Stimulated activated CD4-positive, alpha-beta T cell treated with anti-CD3 and anti-CD28 coated beads, Interleukin-15, amount 100 ng/mL, for 48 hours (primary cell): ENCODE measurements at places on chromosomes 2 and 18.

DNA sequence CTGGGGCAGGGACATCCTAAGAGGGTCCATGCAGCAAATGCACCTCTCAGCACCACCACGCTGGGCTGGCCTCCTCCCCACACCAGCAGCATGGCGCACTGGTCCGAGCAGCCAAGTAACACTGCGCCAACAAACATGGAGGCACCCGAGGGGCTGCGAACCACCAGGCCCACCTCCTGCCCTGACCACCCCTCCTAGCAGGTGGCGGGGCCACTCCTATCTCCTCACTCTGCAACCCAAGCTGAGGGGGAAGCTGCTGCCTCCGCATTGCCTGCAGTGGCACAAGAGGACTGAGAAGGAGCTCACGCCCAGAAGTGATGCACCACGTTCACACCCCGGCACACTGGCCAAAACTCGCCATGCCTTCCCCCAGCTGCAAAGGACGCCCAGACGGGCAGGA lies 94.4 kb downstream of the EIPR1 start:
- DNase-seq: no peak

DNA sequence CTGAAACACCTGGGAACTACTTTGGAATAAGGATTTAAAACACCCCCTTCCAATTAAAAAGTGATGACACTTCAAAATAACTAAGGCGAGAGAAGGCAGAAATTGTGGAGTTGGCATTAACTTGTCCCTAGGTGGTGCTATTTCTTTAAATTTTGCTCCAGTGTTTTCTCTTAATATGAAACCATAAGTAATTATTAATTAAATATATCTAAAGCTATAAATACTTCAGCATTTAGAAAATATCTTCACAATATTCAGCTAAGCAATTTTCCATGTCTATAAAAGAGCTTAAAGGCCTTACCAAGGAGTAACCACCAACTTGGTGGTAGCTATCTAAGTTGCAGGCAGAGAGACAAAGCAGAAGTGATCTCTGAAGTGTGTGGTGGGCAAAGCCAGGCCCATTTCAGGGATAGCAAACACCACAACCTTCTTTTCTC lies 186.8 kb upstream of the PGAP1 start:
- no peak for DNase-seq

DNA sequence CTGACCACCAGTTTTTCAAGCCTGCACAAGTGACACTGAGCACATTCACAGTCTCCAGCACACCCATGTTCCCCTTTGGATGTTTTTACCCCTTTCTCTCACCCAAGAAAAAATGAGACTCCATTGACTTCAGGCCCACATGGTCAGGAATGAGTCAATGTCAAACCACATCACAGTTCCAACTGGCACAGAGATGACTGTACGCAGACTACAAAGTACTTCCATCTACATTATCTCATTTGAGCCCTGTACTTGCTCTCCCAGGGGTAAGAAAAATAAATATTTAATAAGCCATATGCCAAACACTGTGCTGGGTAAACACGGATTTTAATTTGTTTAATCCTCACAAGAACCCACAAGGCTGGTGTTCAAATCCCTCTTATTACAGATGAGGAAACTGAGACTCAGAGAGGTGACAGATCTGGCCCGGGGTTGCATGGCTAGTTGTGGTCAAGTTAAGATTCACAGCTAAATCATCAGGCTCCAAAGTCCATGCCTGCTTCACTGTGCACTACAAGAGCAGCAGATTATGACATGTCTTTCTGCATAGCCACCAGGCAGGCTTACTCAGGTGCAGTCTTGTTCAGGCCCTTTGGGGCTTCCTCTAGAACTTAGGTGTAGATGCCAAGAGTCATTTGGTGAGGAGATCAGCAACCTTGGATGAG lies 106.1 kb downstream of the TXNL1 start:
- peak; percentile 24 for DNase-seq

DNA sequence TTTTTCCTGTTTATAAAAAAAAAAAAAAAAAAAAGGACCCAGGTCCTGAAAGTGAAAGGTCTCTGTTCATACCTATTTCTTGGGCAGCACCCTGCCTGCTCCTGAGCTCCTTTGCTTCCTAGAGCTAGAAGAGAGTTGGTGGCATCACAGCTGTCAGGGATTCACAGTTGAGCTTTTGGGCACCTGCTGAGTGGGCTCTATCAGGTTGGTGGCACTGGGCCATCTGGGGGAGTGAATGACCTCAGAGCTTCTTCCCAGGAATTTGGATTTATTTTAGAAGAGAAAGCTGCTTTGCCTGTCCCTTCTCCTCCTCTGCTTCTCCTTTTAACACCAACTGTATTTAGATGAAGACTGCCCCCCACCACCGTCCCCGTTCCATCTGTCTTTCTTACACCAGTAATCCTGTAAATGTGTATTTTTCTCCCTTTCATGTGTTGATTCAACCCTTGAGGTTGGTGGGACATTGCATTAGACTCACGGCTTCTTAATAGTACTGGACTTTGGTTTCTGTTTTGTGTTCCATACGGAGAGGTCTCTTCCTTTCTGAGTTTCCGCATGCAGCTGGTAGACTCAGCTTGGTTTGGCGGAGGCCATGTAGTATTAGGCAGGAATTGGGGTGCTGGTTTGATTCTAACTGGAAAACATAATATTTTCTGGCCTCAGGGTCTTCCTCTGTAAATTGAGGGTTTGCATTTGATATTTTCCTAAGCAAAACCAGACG lies 7.6 kb upstream of the MGAT5 start:
- no peak for DNase-seq

- no peak for DNase-seq
Measured at GRCh38 chr2:159976527-159977160, 85.8 kb downstream of the PLA2R1 start.

- no peak for DNase-seq
Measured at GRCh38 chr18:61824733-61825363, 68.0 kb downstream of the RNF152 start.

DNA sequence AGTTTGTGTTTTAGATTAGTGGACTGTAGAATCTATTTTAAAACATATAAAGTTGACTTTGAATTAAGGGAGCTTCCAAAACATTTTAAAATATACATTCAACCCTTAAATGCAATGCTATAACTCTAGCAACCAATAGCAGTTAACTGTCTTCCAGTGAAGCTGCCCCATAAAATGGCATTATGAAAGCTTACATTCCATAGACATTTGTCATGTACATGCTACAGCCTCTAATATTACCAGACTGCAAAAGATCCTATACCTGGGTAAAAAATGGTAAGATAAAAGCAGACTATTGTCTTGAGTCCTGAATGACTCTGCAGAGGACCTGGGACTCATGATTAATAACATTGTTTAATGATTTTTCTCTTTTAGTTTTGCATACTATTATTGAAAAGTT lies 489.4 kb downstream of the LRP1B start:
- DNase-seq: no peak

DNA sequence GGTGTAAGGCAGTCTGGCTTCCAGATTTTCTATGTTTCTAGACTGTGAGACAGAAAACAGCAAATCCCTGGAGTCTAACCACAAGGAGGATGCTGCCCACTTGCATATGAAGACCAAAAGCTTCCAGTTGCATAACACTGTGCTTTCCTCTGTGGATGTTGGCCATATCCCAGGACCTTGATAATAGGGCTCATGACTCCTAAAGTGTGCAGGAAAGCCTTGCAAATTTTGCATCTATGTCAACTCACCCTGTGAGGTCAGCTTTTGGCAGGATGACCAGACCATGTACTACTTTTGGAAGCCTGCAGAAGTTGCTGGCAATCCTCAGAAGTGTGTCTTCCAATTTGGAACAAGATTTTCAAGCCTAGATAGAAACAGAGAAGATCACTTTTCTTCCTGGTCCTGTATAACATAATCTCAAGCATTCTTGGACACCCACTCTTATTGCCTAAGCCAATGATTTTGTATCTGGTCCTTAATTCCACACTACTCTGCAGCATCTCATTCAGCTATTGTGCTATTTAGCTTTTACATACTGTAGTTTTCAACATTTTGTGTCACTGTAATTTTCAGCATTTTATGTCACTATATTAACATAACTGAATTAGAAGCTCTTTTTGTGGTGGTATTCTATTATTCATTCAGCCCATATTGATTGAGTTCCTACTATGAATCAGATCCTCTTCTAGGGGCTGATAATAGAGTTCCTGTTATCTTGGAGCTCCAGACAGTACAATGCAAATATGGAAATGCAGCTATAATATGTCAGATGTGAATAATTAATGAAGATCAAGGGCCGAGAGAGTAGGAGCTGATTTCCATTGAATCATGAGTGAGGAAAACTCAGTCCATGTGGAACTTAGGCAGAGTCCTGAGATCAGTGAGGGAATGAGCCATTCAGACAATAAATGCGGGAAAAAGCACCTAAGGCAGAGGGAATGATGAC lies 85.3 kb upstream of the RAB27B start:
- no peak for DNase-seq

GRCh38 chr2:67652679-67653078 lies 255.5 kb downstream of the ETAA1 start:
- no peak for DNase-seq

DNA sequence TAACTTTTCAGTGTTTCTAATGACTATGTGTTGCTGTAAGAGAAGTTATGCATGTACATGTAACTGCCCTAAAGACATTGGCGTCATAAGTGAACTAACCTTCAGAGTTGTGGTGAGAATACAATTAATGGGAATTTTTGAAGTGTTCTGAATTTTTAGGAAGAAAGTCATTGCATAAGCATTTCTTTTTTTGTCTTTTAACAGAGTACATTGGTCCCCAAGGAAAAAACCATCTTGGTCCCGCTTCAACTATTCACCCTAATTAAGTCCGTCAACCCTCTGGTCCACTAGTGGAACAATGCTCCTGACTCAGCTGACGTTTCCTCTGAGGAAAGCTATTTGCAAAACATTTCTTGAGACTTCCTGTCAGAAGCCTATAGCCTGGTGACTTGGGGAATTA lies 41.1 kb upstream of the VIT start:
- DNase-seq: no peak

DNA sequence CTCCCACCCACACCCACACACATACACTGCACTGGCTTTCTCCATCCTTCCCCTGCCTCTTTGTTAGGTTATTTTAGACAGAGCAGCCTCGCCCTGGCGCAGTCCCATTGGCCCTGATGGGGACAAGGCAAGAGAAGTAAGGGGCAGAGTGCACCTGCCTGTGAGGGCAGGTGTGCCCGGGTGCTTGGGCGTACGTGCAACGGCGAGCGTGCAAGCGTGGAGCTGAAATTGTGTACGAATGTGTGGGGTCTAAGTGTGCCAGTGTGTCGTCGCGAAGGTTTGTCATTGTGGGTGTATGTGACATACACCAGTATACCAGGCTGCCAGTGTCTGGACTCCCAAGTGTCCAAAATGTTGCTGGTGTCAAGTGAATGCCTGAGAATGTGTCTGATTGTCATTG lies 544 bp downstream of the LRATD1 start:
- DNase-seq: no peak

DNA sequence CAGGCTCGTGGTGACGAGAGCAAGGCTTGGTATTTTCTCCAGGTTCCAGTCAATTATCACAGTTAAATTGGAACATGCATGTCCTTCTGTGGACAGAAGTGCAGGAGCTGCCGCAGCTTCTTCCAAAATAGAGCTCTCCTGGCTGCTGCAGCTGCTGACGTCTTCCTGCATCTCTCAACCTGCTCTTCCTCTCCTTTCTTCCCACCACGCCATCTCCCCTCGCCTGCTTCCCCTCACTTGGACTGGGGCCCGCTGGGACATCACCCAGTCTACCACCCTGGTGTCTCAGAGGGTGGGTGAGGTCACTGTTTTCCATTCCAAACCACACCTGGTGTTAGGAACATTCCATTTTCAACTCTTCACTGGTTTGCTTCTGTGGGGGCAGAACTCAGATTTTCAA lies 41.4 kb downstream of the SPP2 start:
- DNase-seq: no peak

DNA sequence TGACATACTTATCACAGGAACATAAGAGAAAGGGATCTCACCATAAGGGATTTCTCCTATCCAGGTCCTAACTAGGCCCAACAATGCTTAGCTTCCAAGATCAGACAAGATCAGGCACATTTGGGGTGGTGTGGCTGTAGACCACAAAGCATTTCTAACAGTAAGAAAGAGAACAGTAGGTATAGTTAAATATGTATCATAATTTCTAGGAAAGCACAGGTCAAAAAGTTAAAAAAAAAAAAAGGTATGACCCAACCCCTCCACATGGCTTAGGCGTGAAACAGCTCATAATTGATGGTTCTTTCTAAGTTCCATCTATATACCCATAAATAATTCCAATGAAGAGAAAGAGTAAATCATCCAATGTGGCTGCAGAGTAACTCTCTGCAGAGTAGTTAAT lies 6.9 kb downstream of the PRKD3 start:
- no peak for DNase-seq

GRCh38 chr2:186718903-186719302 lies 25.0 kb downstream of the FAM171B start:
- DNase-seq: no peak

DNA sequence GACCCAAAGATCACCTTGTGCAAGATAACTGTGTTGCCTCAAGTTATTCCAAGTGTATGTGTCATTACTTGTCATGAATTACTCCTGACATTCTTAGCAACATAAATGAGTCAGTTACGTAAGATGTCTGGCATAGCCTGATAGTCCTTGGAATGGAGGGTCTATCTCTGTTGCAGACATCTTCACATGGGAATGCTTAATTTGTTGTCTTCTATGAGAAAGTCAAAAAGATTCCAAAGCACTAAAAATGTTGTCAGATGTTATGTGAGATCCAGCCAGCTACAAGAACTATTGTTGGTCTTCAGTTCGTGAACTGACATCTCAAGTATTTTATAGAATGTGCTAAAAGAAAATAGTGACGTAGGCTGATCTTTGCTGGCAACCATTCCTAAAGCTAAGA lies 178.2 kb upstream of the RASGRP3 start:
- DNase-seq: no peak

- no peak for DNase-seq
Measured at GRCh38 chr2:50952596-50952995, 79.3 kb downstream of the NRXN1 start.

DNA sequence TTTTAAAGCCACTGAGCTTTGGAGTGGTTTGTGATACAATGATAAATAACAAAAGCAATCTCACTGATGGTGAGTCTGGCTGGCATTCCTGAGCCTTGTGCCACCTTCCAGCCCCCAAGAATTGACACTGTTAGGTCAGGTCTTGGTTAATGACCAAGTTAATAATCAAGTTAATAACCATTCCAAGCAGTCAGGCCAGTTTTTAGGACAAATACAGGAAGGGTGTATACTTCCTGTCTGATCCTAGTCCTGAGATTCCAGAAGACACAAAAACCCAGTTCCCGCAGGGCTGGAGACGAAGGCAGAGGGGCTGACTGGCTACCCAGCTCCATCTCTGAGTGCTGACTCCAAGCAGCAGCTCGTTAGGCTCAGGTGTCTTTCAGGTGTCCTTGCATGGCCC lies 74.6 kb upstream of the LAPTM4A start:
- no peak for DNase-seq

- no peak for DNase-seq
Measured at GRCh38 chr2:223914324-223914723, 30.8 kb downstream of the WDFY1 start.
